Suppressor macrophage treated with lipopolysaccharide for 4 hours (primary cell): ENCODE measurements at places on chromosomes 2 and 18.

- no peak for DNase-seq
Measured at GRCh38 chr18:13878857-13879256, 36.5 kb downstream of the MC2R start.

GRCh38 chr2:212052412-212053159 lies 486.0 kb downstream of the ERBB4 start:
- DNase-seq = peak; percentile 5

- DNase-seq = no peak
Measured at GRCh38 chr18:66196805-66197204, 407.1 kb downstream of the CDH19 start.

GRCh38 chr2:168601741-168602140 lies 145.7 kb downstream of the CERS6 start:
- DNase-seq = no peak

DNA sequence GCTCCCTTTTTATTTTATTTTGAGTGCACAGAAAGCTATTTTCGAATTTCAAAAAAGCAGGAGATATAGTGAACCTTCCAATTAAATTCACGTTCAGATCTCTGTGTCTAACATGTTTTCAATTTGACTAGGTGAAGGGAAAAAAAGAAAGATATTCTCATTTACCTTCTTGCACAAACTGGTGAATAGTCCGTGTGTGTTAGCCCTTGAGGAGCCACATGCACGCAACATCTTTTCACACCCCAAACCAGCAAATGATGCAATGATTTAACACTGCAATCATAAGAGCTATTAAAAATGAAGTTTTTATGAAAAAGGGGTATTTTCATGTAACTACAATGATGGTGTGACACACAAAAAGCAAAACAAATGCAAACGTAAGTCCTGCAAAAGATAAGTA lies 109.8 kb downstream of the CPO start:
- DNase-seq = no peak

DNA sequence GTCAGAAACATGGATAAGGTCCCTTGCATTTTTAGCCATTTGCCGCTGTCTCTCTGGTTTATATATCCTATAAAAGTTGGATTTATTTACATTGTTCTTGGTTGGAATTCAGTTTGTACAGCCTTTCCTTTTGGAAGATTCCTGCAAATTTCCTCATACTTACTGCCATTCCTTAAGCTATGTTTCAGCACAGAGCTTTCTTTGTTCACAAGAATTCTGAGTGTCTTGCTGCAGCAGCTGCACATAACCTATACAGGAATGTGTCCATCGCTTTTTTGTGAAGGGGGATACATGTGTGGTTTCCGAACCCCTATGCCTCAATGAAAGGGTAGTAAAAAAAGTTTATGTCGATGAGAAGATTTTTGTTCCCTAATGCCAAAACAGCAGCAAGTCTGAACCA lies 48.3 kb upstream of the CCDC68 start:
- no peak for DNase-seq

GRCh38 chr2:58010599-58010998 lies 36.0 kb upstream of the VRK2 start:
- DNase-seq = no peak

DNA sequence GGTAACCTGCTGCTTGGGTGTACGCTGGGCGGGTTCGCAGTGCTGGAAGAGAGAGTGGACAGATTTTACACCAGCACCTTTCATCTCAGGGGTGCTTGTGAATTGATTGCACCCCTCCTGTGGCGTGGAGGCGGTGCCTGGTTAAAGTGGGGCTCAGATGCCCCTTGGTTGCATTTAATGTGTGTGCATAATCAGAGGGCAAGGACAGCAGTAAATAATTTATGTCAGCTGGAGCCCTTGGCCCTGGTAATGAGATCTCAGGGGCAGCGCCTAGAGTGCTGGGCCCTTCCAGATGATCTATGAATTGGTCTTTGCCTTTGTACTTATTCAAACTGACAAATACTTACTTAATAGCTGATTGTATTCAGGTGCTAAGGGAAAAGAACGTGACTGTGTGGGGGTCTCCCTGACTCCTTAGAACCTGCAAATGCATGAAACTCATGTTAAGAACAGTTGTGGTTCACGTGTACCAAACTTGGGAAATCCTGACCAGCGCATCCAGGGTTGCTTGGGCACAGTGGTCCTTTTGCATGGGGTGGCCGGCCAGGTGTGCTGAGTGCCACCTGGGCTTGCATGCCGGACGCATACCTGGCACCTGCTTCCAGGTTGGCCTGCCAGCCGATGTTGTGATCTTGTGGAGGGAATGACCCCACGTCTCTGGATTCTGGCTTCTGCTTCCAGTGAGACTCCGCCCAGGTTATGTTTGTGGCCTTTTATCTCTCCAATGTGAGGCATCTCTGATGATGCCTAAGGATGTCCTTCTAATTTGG lies 118.5 kb downstream of the AGAP1 start:
- no peak for DNase-seq

DNA sequence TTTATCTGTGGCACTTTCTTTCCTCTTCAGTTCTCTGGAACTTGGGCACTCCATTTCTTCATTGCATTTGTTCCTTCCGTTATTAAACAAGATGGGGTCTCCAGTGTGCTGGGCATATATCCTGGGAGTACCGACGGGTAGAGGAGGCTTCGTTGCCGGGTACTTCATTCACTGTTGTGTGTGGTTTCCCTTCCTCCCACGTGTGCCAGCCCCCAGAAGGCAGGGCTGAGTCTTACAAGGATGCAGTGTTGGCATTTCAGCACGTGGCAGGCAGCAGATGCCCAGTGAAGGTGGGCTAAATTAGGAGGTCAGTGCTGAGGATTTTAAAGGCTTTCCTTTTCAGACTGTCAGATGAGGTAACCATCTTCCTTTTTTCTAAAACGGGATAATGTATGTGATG lies 58.6 kb downstream of the MGAT5 start:
- DNase-seq = no peak

GRCh38 chr18:10213526-10213925 lies 240.9 kb upstream of the APCDD1 start:
- DNase-seq = peak; percentile 94

- DNase-seq = no peak
Measured at GRCh38 chr2:196712867-196713266, 73.4 kb downstream of the CCDC150 start.

DNA sequence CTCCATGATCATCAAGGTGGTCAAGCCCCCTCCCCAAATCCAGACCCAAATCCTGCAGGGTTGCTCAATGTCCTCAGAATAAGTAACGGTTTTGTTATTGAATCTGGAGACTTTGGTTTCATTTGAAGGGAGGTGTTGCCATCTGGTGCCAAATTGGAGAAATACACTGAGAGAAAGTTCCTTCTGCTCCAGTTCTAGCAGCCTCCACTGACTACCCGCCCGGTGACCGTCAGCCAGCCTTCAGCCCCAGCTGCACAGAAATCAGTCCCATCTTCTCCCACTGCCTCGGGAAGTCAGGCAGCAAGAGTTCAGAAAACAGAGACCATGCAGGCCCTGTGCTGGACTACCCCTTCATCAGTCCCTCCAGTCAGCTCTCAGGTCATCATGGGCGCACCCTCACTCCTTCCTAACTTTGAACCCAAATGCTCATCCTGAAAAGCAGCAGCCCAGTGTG lies 38.7 kb downstream of the PKDCC start:
- peak; percentile 64 for DNase-seq

- no peak for DNase-seq
Measured at GRCh38 chr18:46265196-46266156, 161.3 kb downstream of the HAUS1 start.

GRCh38 chr18:39647627-39648534 lies 2082.3 kb upstream of the CELF4 start:
- DNase-seq = no peak

- DNase-seq = no peak
Measured at GRCh38 chr18:64330161-64330560, 181.3 kb upstream of the LINC00305 start.
